ENCODE measurements at places on chromosomes 13 and 19.
A peak's percentile ranks its signal among the peaks of the same experiment; 100 is the strongest.

- no peak for DNase-seq
These were observed 3.1 kb upstream of the TYROBP start for GRCh38 chr19:35911173-35911572.

- DNase-seq, result no peak
These were observed 107.2 kb downstream of the STARD13 start for GRCh38 chr13:33178209-33178840.

DNA sequence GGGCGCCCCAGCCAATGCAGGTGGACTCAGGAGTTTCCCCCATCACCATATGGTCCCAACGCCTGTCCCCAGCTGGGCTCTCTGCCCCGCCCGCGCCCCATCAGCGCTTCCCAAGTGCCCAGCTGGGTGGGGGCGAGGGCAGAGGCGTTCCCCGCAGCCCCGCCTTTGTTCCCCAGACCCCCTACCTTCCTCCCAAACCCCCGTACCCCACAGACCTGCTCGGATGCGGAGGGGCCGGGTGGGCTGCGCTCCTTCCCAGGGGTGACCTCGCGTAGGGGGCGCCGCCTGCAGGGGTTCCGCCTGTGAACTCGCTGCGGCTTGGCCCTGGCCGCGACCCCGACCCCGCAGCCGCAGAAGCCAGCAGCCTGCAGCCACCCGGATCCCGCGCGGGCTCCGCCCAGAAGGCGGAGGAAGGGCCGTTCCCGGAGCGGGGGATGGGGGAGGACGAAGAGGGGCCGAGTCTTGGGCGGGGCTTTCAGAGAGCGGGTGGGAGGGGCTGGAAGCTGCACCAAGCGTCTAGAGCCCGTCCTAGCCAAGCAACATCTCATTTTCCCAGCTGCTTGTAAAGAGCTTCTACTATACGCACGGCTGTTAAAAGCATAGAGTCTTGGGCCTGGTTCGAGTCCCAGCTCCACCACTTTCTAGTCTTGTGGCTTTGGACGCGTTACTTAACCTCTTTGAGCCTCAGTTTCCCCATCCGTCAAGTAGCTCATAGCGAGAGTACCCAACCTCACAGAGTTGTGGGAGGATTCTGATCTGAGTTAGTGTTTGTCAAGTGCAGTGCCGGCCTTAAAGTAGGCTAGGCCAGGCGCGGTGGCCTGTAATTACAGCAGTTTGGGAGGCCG, at the start of gene RAB3D:
Gene RAB3D, minus strand, starts transcription at position 404 of the 845 bp plus-strand sequence. CDS start 2,258 bp downstream, outside the sequence.
- DNase-seq, result peak; percentile 84

DNA sequence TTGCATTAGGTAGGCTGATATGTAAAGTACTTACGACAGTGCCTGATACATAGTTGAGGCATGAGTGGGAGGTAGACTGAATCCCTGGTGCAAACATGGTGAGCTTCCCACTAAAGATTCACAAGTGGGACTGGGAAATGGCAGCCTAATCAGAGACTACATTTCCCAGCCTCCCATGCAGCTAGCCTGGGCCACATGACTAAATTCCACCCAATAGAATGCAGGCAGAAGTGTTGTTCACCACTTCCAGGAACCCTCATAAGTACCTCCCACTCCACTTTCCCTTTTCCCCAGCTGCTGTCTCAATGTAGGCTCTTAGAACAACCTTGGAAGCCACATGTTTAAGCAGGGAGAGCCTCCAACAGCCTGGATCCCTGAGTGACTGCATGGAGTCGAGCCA, 104.9 kb downstream of the CACNA1A start:
- DNase-seq, result no peak

DNA sequence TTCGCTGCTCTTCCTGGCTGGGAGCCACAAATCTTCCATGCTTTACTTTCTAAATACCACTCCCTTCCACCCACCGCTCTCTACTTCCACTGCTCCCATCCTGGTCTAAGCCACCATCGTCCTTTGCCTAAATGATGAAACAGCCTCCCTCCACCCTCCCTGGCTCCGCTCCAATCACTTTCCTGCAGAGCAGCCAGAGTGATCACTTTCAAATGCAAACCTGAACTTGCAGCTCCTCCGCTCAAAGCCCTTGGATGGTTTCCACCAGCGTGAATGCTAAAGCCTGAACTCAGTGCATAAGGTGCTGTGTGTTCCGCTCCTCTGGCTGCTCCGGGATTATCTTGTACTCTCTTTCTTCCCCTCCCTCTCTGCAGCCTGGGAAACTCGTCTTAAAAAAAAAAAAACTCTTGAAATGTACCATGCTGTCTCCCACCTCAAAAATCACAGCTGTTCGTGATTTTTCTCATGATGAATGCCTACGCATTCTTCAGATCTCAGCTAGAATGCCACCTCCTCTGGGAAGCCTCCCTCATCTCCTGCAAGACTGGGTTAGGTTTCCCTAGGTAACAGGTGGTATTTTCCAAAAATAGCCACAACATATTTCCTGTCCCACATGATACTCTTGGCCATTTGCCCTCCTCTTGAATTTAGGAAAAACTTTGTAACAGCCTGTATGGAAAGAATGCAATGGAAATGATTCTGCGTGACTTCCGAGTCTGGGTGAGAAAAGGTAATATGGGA, 3.7 kb upstream of the SIN3B start:
- DNase-seq, result no peak

DNA sequence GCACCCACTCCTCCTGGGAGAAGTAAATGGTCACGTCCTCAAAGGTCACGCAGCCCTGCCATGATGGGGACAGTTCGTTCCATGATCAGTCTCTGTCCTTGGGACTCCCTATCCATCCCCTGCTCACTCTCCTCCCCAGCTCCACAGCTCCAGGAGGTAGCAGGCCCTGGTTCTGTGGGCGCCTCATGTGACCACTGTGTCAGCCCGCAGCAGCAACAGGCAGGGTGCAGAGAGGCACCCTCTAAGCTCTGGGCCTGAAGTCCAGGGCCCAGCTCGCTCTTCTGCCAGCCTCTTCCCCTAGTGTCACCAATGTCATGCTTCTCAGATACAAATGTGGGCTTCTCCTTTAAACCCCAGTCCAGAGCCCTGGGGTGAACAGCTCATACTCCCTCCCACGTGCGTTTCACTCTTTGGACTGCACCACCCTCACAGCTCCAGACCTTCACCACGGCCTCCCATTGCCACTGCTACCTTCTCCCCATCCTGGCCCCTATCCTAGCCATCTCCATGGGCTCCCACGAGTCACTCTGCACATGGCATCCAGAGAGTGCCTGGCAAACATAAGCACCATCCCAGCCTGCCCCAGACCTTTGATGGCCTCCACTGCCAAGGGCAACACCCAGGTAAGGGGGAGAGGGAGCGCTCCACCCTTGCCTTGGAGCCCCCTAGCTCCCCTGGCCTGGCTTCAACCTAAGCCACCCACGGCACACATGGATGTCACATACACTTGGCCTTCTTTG, 2.9 kb downstream of the ZNF792 start:
- no peak for DNase-seq

GRCh38 chr19:18483119-18483890, 38.6 kb downstream of the ELL start:
- DNase-seq, result no peak

DNA sequence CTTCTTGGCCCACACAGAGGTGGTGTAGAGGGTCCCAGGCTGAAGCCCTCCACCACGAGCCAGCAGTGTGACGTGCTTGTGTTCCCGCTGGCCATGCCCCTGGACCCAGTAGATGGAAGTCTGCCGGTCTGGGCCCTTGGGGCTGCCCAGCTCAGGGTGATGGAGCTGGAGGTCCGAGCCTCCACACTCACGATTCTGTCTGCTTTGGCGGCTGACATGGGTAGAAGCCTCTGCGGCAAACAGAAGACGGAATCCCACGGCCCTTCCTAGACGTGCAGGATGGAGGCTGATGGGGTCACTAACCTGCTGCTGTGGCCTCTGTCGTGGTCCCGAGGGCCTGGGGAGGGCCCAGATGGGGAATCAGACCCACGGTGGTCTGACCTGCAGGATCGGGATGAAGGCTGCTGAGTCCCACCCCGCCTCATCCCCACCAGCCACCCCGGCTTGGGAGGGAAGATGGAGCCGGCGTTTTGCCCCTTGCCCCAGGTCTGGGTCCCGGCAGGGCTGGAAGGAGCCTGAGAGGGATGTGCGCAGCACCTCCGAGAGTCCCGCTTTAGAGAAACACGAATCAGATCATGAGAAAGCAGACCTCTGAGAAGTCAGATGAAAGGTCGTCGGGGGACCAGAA, 4.4 kb downstream of the TMEM86B start:
- DNase-seq, result no peak

GRCh38 chr13:110633776-110634175, 18.4 kb downstream of the NAXD start:
- DNase-seq, result no peak
